Posterior cingulate gyrus (tissue), 11 donors: ENCODE measurements at places on chromosomes 3 and 15.

DNA sequence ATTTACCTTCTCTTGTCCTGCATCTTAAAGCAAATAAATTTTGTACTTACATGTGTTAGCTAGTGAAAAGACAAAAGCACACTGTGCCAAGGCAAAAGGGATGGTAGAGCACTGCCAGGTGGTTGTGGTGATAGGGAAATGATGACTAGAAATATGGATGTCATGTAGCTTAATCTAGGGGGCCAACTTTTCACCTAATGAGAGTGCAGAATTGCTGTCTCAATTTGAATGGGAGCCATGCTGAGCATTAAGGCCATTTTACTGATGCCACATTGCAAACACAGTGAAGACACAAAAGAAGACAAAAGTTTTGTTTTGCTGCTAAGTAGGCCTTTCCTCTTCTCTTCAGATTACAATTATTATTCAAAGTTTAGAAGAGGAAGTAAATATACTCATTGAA lies 274.7 kb downstream of the PDCD6IP start:
- no peak for DNase-seq

GRCh38 chr15:59550530-59550929 lies 61.1 kb upstream of the GCNT3 start:
- no peak for DNase-seq

DNA sequence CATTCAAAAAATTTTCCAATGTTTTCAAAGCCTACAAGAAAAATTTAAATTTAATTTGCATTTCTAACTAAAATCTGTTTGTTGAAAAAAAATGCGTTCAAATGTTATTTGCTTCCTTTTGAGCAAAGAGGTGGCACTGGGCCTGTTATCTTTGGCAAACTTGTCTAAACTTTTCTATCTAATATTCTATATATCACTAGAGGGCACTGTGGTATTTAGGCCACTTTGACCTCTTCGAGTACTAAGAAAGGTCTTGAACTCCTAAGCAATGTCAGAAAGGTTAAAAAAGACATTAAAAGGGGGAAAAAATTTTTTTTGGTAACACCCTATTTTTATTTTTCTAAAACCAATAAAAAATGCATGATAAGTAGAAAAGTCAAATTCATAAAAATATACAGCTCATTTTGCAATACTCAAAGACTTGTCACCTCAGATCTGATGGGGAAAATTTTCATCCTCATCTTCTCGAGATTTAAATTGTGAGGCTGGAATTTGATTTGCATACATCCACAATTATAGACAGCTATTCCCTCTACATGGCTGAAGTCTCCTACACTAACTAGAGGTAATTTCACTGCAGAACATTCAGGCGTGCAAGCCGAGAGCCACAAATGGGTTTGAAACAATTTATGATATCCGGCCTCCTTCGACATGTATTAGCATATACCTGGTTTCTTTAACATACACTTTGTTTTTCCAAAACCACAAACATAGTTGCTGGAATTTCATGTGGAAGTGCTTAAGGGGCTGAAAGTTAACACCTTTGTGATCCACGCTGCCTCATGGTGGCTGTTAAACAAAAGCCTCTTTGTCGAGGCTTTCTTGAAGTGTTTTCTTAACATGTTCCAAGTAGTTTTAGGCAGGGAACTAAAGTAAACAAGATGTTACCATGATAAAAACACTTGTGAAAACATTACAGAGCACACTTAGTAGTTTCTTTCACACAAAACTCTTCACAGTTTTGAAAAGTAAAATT lies 576.4 kb downstream of the FOXP1 start:
- DNase-seq = no peak

DNA sequence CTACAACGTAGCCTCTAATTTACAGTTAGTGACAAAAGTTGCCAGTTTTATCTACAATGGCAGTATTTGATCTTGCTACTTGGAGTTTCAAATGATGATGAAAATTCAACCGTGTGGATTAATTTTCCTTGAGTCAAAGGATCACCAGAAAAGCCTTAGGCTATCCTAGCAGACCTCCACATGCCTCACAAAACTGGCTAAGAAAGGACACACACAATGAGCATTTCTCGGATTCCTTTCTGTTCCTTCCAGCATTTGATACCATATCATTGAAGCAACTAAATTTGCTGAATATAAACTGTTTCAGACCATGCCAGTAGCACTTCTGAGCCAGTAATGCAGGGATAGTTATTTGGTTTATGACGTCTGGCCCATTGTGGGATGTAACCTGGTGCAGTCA lies 587.4 kb upstream of the MDFIC2 start:
- no peak for DNase-seq
